Sciatic nerve (tissue), 2 donors: ENCODE measurements at places on chromosomes 3 and 15. TPM values are rescaled to one million over a fixed set of nuclear protein-coding genes. Genes with fewer than 3 reads are reported as not detected.

LMAN1L gene
- total RNA-seq: not detected

BCL2A1 gene
- total RNA-seq: 11.6 TPM

RFTN1 gene
- total RNA-seq: 119 TPM

DGKG gene
- total RNA-seq: 2.1 TPM

MUSTN1 gene
- 23.9 TPM for total RNA-seq

CGNL1 gene
- total RNA-seq: 38.1 TPM

GOLGA6A gene
- 0.98 TPM for total RNA-seq
